ENCODE measurements at places on chromosomes 16 and 17. TPM values are rescaled to one million over a fixed set of nuclear protein-coding genes. Genes with fewer than 3 reads are reported as not detected.
A peak's percentile ranks its signal among the peaks of the same experiment; 100 is the strongest.

Gene OTOP3
- not detected for total RNA-seq

Gene ZFP3
- 2.0 TPM for total RNA-seq

Gene KIF18B
- total RNA-seq = 42.8 TPM

Gene CDRT4
- total RNA-seq = 2.1 TPM

Gene TBC1D3
- total RNA-seq = not detected

Gene LDAF1
- 6.6 TPM for total RNA-seq

Gene SPATA32
- 0.56 TPM for total RNA-seq

Gene TMEM238L
- total RNA-seq = not detected

DNA sequence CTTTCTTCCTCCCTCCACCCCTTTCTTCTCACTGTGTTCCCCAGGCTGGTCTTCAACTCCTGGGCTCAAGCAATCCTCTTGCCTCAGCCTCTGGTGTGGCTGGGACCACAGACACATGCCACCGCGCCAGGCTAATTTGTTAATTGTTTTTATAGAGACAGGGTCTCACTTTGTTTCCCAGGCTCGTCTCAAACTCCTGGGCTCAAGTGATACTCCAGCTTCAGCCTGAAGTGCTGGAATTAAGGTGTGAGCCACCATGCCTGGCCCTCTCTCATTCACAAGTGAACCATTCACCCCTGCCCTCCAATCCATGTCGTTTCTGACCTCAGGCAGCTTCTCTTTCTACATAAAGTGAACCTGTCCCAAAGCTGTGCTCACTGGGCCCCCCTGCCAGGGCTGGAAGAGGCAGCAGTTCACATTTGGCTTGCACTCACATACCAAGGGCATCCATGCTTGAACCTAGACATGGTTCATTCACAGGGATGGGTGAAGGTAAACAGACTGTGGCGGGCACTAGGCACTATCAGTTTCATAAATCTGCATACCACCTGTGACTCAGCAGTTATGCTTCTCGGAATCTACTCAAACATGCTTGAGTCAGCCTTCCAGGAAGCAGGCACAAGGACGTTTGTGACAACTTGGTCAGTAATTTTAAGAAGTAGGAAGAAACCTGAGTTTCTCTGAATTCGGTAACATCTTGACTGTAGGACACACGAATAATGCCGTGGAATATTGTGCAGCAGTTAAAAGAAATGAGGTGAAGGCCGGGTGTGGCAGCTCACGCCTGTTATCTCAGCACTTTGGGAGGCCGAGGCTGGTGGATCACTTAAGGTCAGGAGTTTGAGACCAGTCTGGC, 6.0 kb upstream of the RNF213 start:
- H3K4me1 ChIP-seq = peaks cover 69% of the 10 kb centered on the region
- peaks cover 2% of the 10 kb centered on the region for H3K36me3 ChIP-seq
- H3K27ac ChIP-seq = peak overlapping the region; percentile 91
- H3K4me3 ChIP-seq = peak overlapping the region; percentile 74
- no peaks in the 10 kb centered on the region for H3K27me3 ChIP-seq

GRCh38 chr17:4953451-4953961, 2.6 kb downstream of the ENO3 start:
- DNase-seq = no peak
- no peak overlapping the region for H3K4me3 ChIP-seq
- H3K27ac ChIP-seq = no peak overlapping the region
- peaks cover 6% of the 10 kb centered on the region for H3K36me3 ChIP-seq
- no peaks in the 10 kb centered on the region for H3K27me3 ChIP-seq

- peaks cover 4% of the 10 kb centered on the region for H3K4me1 ChIP-seq
- H3K27ac ChIP-seq = no peak overlapping the region
- H3K36me3 ChIP-seq = peaks cover 5% of the 10 kb centered on the region
- no peaks in the 10 kb centered on the region for H3K27me3 ChIP-seq
- no peak overlapping the region for H3K4me3 ChIP-seq
Measured at GRCh38 chr16:69865701-69866100, 85.4 kb upstream of the CLEC18A start.

DNA sequence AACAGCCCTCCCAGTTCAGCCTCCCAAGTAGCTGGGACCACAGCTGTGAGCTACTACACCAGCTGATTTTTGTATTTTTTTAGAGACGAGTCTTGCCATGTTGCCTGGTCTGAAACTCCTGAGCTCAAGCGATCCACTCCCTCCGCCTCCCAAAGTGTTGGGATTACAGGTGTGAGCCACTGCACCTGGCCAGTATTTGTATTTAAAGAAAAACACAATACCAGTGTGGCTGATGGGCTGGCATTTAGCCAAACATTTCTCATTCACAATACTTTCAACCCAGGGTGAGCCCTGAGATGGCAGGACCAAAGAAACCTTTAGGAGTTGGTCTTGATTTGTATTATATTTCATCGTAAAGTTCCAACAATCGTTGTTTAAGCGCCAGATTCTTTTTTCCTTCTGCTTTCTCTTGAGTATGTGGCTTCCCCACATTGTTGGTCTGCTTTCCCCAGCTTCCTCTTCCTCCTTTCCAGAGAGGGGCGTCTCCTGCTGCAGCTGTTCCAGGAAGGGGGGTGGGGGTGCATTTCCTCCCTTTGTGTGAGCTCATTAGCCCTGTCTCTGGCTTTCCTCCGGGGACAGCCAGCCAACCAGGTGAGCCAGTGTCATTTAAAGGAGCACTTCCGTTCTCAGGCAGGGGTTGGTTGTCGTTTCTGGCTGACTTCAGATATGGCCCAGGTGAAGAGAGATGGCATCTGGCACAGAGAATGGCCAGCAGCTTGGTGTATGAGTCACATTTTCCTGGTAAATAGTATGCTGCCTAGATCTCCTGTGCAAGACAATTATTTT, 79.9 kb downstream of the GPRC5B start:
- peaks cover 7% of the 10 kb centered on the region for H3K36me3 ChIP-seq
- H3K4me1 ChIP-seq = peaks cover 25% of the 10 kb centered on the region
- peak; percentile 22 for DNase-seq
- H3K27ac ChIP-seq = peak overlapping the region; percentile 70
- peak overlapping the region; percentile 45 for H3K4me3 ChIP-seq

DNA sequence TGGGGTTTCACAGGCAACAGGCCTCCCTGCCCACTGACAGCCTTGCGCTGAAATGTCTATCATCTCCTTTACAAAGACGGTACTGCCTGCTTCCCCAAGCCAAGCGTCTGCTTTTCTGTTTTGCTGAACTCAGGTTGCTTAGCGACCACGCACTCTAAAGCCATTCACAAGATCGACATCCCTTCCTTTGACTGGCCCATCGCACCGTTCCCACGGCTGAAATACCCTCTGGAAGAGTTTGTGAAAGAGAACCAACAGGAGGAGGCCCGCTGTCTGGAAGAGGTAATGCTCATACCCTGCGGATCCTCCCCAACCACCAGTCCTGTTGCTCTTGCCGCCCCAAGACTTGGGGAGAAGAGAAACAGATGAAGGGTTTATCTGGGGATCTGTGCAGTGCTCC, 28.7 kb downstream of the TMEM186 start:
- no peak for DNase-seq
- H3K27me3 ChIP-seq = no peaks in the 10 kb centered on the region
- H3K4me1 ChIP-seq = no peaks in the 10 kb centered on the region
- no peak overlapping the region for H3K4me3 ChIP-seq
- no peak overlapping the region for H3K27ac ChIP-seq

GRCh38 chr16:56093055-56093454, 98.2 kb upstream of the GNAO1 start:
- H3K4me3 ChIP-seq = no peak overlapping the region
- H3K4me1 ChIP-seq = no peaks in the 10 kb centered on the region
- H3K36me3 ChIP-seq = no peaks in the 10 kb centered on the region
- no peak for DNase-seq

- DNase-seq = no peak
- H3K4me3 ChIP-seq = no peak overlapping the region
- H3K27me3 ChIP-seq = no peaks in the 10 kb centered on the region
- H3K4me1 ChIP-seq = no peaks in the 10 kb centered on the region
Measured at GRCh38 chr16:17633181-17633951, 162.6 kb upstream of the XYLT1 start.

DNA sequence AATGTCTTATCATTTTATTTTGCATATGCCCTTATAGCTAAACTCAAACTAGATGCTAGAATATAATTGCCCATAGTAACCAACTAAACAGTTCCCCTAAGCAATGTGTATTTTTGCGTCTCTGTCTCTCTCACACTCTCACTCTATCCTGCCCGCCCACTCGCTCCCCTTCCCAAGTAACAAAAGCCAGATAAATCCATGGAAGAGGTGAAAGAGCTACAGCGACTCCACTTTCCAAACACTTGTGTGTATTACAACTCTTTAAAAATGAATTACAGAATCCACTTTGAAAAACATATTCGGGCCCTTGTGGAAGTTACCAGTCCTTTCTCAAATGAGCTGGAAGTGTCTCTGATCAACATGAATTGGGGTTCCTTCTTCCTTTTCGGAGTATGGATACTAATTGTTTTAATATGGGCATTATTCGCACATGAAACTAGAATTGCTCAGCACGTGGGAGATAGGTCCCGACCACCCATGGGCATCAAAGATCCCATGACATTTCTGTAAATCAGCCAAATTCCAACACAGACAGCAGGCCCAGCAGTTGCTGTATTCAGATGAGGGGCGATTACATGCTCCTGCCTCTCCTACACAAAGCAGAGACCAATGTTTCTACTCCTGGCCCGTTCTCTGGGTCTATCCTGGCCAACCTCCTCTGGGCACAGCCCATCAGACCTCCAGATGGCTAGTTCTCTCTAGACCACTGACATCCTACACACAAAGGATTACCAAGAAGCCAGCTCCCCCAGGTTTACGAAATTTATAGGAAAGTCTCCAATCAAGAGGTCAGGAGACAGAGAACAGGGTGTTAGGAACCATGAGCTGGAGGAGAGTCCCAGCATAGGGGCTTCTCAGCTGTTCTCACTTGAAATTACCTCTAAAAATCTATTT, 121.5 kb downstream of the ZFHX3 start:
- no peak overlapping the region for H3K27ac ChIP-seq
- H3K36me3 ChIP-seq = no peaks in the 10 kb centered on the region
- peaks cover 20% of the 10 kb centered on the region for H3K4me1 ChIP-seq

- peaks cover 1% of the 10 kb centered on the region for H3K27me3 ChIP-seq
- H3K27ac ChIP-seq = no peak overlapping the region
- no peak for DNase-seq
- no peaks in the 10 kb centered on the region for H3K36me3 ChIP-seq
- no peak overlapping the region for H3K4me3 ChIP-seq
- H3K4me1 ChIP-seq = no peaks in the 10 kb centered on the region
Measured at GRCh38 chr17:34820248-34820801, 140.9 kb downstream of the CCT6B start.

- no peaks in the 10 kb centered on the region for H3K36me3 ChIP-seq
- no peak overlapping the region for H3K27ac ChIP-seq
- H3K4me1 ChIP-seq = peaks cover 13% of the 10 kb centered on the region
- H3K4me3 ChIP-seq = no peak overlapping the region
- no peak for DNase-seq
Measured at GRCh38 chr17:74569020-74570003, 2.0 kb upstream of the CD300H start.

DNA sequence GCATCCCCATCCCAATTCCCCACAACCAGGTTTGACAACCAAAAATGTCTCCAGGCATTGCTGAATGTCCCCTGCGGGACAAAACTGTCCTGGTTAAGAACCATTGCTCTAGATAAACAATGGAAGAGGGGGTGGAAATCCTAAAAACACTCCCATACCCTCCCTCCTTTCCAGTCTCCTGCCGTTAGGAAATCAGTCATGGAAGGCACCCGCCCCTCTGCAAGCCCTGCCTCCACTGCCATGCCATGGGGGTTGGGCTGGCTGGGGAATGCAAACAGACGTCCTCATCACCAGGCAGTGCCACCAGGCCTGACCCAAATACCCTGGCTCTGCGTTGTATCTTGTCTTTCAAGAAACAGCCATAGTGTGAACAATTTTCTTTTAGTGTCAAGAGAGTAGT, 57.5 kb downstream of the CYTH1 start:
- no peak overlapping the region for H3K4me3 ChIP-seq
- peaks cover 75% of the 10 kb centered on the region for H3K4me1 ChIP-seq
- H3K36me3 ChIP-seq = peaks cover 16% of the 10 kb centered on the region
- no peaks in the 10 kb centered on the region for H3K27me3 ChIP-seq
- no peak overlapping the region for H3K27ac ChIP-seq

- DNase-seq = peak; percentile 23
- peak overlapping the region; percentile 84 for H3K4me3 ChIP-seq
- H3K36me3 ChIP-seq = peaks cover 20% of the 10 kb centered on the region
- peak overlapping the region; percentile 49 for H3K27ac ChIP-seq
Measured at GRCh38 chr16:50067290-50067853, 1.6 kb downstream of the HEATR3 start.

- no peaks in the 10 kb centered on the region for H3K27me3 ChIP-seq
- H3K36me3 ChIP-seq = peaks cover 8% of the 10 kb centered on the region
- H3K4me1 ChIP-seq = peaks cover 49% of the 10 kb centered on the region
- H3K27ac ChIP-seq = peak overlapping the region; percentile 93
- DNase-seq = no peak
Measured at GRCh38 chr16:48608871-48609651, 919 bp downstream of the N4BP1 start.

DNA sequence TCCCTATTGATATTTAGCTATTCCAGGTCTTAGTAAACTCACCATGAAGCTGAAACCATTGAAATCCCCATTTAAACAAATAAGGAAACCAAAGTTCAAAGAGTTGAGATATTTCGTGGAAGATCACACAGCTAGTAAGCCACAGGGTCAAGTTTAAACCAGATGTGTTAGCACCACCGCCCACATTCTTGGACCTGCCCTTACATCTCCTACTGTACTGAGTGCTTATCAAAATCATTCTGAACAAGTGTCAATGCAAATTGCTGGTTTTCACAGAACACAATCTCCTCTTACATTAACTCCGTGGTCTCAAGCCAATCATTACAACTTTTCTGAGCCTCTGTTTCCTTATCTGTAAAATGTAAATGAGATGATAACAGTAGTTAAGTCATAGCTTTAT, 676.2 kb downstream of the CDH11 start:
- no peak overlapping the region for H3K27ac ChIP-seq
- no peaks in the 10 kb centered on the region for H3K4me1 ChIP-seq
- DNase-seq = no peak
- H3K4me3 ChIP-seq = no peak overlapping the region

Data from activated T-helper 1 cell treated with anti-CD3 and anti-CD28 coated beads, Interleukin-12 subunit alpha, Interleukin-12 subunit beta, Interleukin-2, Interleukin-4 antibody, amounts not matched to agents 30 ng/mL and 10 ng/mL and 1 ng/mL, durations not matched to agents 14 hours and 24 hours and 36 hours (primary cell).